ENCODE measurements at places on chromosomes 6 and 20.

DNA sequence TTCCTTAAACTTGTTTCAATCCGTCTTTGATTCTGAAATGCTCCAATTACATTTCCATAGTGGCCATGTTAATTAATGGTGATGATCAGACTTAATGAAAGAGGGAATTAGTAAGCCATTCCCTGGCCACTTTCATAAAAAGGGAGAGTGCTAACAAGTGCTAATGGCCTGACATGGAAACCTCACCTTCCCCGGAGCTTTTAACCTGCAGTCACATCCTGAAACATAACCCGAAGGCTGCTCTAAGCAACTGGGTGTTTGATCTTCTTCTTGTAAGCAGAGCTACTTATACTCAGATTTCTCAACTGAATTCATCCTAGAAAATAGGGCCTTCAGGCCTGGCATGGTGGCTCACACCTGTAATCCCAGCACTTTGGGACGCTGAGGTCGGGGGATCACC lies 67.1 kb upstream of the ZMYND8 start:
- no peak for DNase-seq

- no peak for DNase-seq
These were observed 76.7 kb downstream of the FOXC1 start for GRCh38 chr6:1686117-1687098.

GRCh38 chr6:17277256-17277655 lies 3.9 kb upstream of the RBM24 start:
- DNase-seq: no peak

DNA sequence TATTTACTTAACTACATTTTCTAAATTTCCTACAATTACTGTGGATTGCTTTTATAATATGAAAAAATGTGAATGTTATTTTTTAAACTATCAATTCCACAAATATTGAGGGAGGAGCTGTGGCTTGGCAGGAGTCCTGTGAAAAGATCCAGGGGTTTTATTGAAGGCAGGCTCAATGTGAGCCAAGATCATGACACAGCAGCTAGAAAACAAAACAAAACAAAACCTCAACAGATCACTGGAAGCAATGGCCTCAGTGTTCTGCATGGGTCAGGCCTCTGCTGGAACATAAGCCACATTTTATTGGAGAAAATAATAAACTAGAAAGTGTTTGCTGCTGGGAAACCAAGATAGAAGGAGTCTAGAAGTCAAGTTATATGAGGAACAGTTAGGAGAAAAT lies 19.4 kb upstream of the RCAN2 start:
- DNase-seq: no peak

DNA sequence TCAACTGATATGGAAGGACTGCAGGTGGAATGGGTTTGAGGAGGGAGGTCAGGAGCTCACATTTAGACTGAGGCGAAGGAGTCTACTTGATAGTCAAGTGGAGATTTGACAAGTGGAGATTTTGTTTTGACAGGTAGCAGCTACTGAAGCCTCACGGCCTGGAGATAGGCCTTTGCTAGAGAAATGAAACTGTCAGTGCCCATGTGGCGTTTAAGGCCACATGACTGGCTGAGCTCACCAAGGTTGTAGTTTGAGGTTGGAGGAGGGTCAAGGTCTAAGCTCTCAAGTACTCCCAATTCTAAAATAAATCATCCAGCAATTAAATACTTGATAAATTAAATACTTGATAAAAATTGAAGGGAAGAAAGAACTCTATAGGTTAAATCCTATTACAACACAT lies 80.1 kb upstream of the C6orf118 start:
- no peak for DNase-seq

- no peak for DNase-seq
These were observed 132.4 kb downstream of the BMP7 start for GRCh38 chr20:57133926-57134650.

DNA sequence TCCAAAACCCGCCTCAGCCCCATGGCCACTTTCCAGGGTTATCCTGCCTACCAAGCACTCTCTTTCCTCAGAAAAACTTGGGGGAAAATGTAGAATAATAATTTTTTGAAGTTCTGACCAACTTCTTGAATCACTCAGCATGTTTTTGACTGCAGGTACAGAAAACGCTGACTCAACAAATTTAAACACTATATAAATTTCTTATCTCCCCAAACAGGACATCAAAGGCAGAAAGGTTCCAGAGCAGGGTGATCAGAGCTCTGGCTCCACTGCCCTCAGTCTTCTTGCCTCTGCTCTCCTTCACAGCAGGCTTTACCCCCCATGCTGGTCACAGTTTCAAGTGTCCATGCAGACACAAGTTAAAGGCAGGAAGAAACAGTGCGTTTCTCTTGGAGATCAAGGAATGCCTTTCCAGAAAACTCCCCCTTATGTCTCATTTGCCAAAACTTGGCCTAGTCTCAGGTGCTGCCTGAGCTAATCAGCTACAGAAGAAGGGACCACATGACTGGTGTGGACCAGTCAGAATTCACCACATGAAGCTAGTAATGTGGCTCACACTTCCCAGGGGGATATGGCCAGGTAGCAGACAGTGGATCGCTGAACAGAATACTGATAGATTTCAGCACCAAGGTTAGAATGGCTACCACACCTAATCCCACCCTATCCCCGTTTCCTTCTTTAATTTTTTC lies 24.4 kb upstream of the SLC17A3 start:
- no peak for DNase-seq

DNA sequence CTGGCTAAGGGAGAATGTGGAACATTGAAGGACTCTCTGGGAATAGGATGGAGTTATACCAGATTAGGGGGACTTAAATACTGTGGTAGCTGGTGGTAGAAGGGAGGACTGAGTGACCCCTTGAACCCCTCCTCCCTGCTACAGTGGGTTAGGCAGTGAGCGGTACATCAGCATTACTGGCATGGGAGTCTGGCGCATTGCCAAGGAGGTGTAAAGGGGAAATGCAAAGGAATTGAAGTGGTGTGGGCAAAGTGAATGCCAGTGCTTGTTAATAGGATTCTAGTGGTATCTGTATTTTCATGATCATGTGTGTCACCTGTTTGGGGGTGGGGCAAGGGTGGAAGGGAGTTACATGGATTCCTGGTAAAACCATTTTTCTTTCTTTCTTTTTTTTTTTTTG lies 60.1 kb downstream of the GFRA4 start:
- DNase-seq: no peak

DNA sequence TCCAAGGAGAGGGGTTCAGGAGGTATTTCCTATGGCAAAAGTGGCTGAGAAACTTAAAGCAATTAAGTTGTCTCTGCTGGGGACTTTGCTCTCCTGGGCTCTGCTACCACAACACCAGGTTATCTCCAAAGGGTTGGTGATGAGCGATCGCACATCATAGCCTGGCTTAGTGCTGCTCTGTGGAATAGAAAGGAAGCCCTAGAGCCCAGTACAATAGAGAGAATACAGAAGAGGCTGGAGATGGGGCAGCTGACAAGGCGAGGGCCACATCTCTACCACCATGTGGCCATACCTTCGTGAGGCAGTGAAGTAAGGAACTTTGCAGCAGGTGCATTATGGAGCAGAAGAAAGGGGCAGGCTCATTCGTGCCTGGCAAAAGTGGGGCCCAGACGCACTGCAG lies 8.6 kb upstream of the TMC2 start:
- DNase-seq: no peak

DNA sequence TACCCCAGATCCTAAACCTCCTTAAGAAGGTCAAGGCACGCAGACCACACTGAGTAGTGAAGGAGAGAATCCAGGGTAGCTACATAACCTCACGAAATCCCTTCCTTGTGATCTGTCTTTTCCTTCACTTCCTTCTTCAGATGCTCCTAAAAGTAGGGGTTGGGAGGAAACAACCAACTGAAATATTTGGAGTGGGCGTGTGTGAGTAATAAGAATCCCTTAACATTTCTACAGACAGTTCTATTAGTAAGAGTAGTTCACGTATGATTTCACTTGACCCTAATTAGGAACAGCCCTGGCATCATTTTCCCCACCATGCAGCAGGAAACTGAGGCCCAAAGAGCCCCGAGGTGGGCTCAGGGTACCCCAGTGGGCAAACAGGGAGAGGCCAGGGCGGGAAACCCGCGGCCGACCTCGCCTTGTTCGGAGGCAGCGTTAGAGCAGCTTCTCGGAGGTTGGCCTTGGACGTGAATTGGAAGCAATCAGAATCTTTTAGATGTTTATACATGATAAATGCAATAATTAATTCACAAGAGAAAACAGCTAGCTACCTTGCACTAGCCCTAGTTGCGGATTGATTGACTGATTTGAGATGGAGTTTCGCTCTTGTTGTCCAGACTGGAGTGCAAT lies 859 bp upstream of the RAE1 start:
- no peak for DNase-seq

DNA sequence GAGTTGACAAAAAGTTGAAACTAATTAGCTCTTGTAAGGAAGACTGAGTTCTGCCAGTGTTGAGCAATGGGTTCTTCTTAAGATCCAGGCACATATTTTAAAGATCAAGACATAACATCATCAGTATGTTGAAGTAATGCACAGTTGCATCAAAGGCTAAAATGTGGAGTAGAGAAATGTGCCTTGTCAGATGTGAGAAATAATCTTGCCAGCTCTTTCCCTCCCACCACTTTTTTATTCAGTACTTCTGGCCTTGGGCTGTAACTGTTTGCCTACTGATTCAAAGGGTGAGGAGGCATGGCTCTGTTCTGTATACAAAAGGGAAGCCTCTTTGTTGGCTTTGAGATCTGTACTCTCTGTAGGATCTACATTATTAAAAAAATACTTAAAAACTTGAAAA lies 13.1 kb downstream of the PKIB start:
- no peak for DNase-seq

DNA sequence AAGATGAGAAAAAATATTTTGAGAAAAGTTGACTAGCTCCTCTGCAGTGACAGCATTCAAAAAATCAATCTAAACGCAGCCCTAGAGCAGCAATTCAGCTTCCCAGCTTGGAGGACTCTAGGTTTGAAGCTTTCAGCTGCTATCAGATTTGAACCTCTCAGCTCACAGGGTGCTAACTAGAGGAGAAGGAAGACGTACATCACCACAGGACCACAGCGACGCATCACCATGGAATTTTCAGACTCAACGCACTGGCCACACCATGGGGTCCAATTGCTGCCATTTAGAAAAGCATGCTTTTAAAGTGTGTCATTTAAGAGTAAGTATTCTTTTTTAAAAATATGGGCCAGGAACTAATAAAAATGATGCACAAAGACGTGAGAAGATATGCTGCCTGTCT lies 45.0 kb upstream of the FUCA2 start:
- DNase-seq: no peak

GRCh38 chr6:135667691-135668455 lies 170.3 kb upstream of the AHI1 start:
- no peak for DNase-seq

Data from stimulated activated CD4-positive, alpha-beta T cell treated with anti-CD3 and anti-CD28 coated beads, Interleukin-2, amount 100 ng/mL, for 48 hours (primary cell).